Cardiac septum (tissue), 1 donor: ENCODE measurements at places on chromosomes 1 and 21.

DNA sequence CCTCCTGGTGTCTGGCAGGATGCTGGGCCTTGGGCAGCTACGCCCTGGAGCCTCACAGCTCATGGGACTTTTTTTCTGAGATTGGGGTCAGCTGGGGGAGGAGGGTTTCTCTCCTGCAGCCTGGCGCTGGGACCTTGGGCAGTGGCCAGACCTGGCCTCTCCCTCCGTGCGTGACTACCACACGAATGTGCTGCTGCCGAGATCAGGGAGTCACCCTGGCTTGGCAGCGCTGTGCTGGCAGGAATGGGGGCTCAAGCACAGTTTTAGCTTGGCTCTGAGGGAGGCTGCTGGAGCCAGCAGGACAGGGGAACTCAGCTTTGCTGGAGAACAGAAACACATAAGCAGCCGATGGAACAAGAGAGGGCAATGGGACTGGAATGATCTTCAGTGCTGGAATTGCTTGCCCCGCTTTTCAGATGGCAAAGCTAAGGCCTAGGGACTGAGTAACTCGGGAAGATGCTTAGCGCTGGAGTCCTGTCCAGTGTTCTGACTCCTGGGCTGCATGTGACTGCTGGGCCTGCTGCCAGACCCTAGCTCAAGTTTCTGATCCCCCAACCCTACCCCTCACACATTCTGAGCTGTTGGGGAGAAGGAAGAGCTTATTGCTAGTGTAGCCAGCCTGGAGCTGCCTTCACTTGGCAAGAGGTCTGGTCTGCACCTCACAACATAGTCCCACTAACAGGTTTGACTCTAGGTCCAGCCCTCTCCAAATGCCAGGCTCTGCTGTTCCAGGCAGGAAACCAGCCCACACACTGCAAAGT, 69.9 kb downstream of the NAV1 start:
- no peak for DNase-seq

DNA sequence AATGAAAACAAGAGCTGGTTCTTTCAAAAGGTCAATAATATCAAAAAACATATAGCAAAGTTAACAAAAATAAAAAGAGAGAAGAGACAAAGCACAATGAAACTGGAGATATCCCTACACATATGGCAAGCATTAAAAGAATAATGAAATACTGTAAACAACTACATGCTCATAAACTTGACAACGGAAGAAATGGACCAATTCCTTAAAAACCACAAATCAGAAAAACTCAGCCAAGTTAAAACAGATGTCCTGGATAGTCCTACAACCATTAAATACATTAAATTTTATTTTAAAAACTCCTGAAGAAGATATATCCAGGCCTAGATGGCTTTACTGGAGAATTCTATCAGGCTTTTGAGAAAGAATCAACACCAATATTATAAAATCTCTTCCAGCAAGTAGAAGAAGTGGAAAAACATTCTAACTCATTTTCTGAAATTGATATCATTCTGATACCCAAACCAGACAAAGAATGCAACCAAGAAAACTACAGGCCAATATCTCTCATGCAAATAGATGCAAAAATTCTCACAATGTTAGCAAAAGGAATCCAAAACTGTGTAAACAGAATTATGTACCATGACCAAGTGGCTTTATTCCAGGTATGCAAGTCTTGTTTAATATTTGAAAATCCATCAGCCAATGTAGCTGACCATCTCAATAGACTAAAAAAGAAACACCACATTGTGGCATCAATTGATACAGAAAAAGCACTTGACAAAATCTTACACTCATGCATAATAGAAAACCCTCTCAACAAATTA, 56.1 kb upstream of the LRRC7 start:
- no peak for DNase-seq

DNA sequence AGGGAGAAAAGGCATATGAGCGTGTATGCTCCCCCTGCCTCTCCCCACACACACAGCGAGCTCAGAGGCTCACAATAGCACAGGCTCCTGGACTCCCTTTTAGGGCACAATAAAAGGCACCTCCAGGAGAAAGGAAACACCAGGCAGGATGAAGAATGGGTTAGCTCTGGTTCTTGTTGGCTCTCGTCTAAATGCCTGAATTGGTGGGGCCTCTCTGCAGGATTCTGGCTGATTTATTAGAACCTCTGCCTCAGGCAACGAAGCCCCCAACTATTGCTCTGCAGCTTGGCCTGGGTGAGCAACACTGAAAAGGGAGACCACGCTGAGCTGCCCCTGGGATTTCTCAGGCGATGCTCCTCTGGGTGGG, 590.9 kb upstream of the PLXNA2 start:
- DNase-seq, result no peak

DNA sequence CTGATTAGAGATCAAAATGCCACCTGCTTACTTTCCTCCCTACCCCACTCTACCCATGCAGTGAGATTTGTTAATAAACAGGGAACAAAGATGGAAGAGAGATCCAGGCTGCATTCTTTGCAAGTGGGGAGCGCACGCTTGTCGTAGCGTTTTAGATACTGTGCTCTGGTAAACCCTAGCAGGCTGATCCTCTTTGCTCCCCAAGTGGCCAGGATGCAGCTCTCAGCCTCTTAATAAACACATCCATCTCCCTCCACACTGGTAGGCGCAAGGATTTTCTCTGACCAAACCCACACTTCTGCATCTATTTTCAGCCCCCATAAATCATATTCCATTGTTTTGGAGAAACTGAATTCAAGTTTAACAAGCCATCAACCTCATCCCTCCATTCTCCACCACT, 2.9 kb downstream of the PGBD5 start:
- no peak for DNase-seq

GRCh38 chr1:204350312-204350711, 9.4 kb downstream of the PLEKHA6 start:
- DNase-seq, result no peak

DNA sequence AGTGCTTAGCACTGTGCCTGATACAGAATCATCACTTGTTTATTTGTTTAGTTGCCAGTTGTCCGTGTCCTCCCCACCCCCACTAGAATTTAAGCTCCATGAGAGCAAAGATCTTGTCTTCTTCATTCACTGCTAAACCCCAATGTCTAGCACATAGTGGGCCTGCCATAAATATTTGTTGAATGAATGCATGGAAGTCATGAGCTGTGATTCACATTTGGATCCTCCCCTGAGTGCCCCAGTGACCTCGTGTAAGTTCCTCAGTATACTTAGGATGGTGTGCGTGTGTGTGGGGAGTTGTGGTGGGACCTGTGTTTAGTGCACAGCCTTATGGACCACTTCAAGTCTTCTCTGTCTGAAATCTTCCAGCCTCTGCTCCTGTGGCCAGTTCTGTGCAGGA, 23.1 kb downstream of the IER5 start:
- DNase-seq, result no peak

- DNase-seq, result no peak
These were observed 87.0 kb upstream of the MAGI3 start for GRCh38 chr1:113303267-113303666.

GRCh38 chr1:163365186-163365585, 43.4 kb downstream of the NUF2 start:
- no peak for DNase-seq

DNA sequence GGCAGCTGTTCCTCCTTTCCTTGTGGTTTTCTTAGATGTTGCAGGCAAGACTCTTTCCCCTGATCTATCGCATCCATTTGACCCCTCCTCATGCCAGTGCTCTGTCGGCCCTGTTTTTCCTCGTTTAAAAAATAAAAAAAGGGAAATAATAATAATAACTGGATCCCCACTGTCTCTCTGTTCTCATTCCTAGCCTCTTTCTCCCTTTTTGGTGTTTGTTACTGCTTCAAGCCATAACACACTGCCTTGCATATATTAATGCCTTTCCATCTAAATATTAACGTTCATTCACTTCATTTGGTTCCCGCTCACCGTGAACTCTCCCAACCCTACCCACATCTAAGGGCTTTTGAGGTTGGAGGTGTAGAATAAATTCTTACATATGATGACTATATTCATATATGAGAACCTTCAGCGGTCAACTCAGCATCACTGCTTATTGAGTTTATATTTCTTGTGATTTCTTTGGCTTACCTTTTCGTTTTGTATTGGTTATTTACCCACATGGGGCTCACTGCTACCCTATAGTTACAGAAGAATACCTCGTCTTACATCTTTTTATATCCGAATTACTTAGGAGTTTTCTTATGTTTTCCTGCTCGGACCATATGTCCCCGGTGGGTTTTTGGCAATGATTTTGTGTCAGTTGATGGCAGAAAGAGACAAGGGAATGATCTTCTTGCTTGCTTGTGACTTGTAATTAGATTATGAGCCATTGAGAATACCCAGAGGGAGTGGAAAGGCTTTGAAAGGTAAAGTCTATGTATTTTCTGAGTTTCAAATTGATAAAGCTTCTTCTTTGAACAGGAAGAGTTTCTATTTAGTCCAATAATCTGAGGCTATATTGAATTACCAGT, 805 bp downstream of the ATG4C start:
- no peak for DNase-seq

- no peak for DNase-seq
These were observed 10.7 kb downstream of the KCNA10 start for GRCh38 chr1:110508028-110508940.

GRCh38 chr1:24117722-24118409, 5.9 kb upstream of the MYOM3 start:
- DNase-seq, result no peak

- no peak for DNase-seq
These were observed 325.2 kb downstream of the PLPP3 start for GRCh38 chr1:56254130-56254529.

DNA sequence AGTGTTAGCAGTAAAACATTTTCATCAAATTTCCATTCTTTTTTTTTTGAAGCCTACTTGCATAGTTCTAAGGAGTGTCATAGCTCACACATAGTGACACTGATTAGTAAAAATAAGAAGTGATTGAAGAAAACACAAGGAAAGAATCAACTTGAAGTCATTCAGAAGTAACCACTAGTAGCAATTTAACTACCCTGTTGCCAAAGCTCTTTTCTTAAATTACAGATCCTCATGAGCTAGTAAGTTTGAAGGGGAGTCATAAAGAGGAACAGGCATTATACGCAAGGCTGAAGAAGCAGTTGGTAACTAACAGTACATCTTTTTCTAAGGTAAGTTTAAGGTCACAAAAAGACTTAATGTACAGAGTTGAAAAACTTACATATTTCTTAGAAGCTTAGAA, 332.2 kb downstream of the CHRM3 start:
- DNase-seq, result no peak

- DNase-seq, result no peak
These were observed 1.6 kb downstream of the S100A9 start for GRCh38 chr1:153359241-153359640.

DNA sequence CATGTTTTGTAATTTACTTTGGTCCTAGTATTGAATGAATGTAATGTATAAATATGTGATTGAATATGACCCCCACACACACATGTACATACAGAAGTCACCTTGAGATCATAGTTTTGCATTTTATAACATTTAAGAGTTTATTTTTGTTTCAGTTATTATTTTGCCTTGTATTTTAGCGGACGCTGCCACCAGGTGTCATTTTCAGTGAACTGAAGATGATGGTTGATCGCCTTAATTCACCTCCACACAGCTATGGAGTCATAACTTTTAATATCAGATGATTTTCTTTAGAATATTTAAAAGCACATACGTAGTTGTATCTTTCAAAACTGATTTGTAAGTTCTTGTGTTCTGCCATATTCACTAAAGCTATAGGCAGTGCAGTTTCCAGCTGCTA, 130.4 kb downstream of the DYRK1A start:
- DNase-seq, result no peak
